Ureter (tissue), 1 donor: ENCODE measurements at places on chromosomes 1 and 21. TPM values are rescaled to one million over a fixed set of nuclear protein-coding genes. Genes with fewer than 3 reads are reported as not detected.

The DNAJB4 gene
- total RNA-seq, result 31.4 TPM

The CC2D1B gene
- total RNA-seq, result 39.4 TPM

The FAM78B gene
- 3.6 TPM for total RNA-seq

The SYDE2 gene
- total RNA-seq, result 17.0 TPM

The IGSF8 gene
- 22.4 TPM for total RNA-seq

The RHEX gene
- 27.1 TPM for total RNA-seq

The AUNIP gene
- 0.91 TPM for total RNA-seq

The TRIM58 gene
- 0.42 TPM for total RNA-seq

The C1QC gene
- 85.3 TPM for total RNA-seq

The TRIM63 gene
- total RNA-seq, result 0.49 TPM

The HSPA6 gene
- 2.9 TPM for total RNA-seq

The LRRC53 gene
- not detected for total RNA-seq
